ENCODE measurements at places on chromosomes 2 and 18.

GRCh38 chr2:206423147-206423546 is 20.2 kb upstream of the ADAM23 start:
- peak; percentile 19 for DNase-seq

GRCh38 chr2:29033172-29033571 is 41.2 kb downstream of the PCARE start:
- DNase-seq = peak; percentile 37

GRCh38 chr2:200456567-200456966 is 53.3 kb downstream of the KCTD18 start:
- no peak for DNase-seq

DNA sequence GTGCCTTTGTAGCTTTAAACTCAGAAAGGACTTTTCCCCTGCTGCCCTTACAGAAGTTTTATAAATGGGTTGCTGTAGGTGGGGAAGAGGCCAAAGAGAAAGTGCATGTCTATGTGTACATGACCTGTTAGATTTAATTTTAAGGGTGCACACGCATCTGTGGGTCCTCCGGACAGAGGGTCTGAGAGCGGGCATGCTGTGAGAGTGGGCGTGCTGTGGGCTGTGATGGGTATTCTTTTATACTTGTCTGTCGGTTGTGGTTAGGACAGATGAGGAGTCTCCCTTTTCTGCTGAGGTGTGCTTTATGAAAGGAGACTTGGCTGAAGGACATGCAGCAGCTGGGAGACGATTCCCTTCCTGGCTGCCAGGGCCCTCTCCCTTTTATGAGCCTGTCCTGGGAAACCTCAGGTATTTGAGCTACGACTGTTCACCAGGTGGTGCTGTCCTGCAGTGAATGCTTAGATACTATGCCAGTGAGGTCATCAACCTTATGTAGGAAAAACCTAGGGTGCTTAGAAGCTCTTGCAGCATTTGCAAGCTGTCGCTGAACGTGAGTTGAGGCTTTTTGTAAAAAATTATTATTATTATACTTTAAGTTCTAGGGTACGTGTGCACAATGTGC is 67.5 kb downstream of the TANC1 start:
- peak; percentile 44 for DNase-seq

GRCh38 chr2:224986477-224986876 is 55.8 kb downstream of the DOCK10 start:
- DNase-seq = no peak

- DNase-seq = no peak
These were observed 30.5 kb downstream of the CTIF start for GRCh38 chr18:48569139-48569914.

GRCh38 chr2:128384956-128385355 is 66.3 kb upstream of the HS6ST1 start:
- no peak for DNase-seq

GRCh38 chr18:36633961-36634412 is 194.8 kb downstream of the TPGS2 start:
- peak; percentile 77 for DNase-seq

- no peak for DNase-seq
These were observed 956.9 kb upstream of the SLC39A10 start for GRCh38 chr2:194700116-194700515.
